ENCODE measurements at places on chromosomes 12 and 14. TPM values are rescaled to one million over a fixed set of nuclear protein-coding genes. Genes with fewer than 3 reads are reported as not detected.

The KDM2B gene
- 197 TPM for total RNA-seq

DNA sequence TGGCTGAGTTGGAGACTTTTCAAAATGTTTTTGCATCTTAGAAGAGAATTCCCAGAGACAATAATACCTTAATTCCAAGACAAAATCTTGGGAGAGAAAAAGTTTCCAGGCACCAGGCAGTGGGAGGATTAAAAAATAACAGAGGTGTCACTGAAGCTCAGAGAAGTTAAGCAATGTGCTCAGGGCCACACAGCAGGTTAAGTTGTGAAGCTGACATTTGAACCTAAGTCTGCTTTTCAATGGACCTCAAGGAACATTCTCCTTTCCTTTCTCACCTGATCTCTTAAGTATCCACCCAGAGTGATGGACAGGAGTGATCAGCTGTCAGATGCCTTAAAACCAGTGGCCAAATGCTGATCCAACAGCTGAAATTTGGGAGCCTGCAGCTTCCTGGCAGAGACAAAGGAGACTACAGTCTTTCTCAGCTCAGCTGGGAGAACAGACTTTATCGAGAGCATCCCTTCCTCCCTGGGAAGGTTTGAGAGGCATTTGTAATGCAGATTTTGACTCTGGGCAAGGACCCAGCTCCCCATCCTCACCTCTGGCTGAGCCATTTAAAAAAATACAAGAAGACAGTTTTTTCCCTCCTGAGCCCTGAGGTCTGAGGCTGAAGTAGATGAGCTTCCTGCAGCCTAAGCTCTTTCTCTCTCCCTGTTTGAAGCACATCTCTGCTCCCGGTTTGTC lies 174.9 kb upstream of the RPH3A start:
- H3K27me3 ChIP-seq = peaks cover 18% of the 10 kb centered on the region
- H3K36me3 ChIP-seq = no peaks in the 10 kb centered on the region
- no peaks in the 10 kb centered on the region for H3K4me1 ChIP-seq
- no peak overlapping the region for H3K4me3 ChIP-seq
- no peak overlapping the region for H3K27ac ChIP-seq

DNA sequence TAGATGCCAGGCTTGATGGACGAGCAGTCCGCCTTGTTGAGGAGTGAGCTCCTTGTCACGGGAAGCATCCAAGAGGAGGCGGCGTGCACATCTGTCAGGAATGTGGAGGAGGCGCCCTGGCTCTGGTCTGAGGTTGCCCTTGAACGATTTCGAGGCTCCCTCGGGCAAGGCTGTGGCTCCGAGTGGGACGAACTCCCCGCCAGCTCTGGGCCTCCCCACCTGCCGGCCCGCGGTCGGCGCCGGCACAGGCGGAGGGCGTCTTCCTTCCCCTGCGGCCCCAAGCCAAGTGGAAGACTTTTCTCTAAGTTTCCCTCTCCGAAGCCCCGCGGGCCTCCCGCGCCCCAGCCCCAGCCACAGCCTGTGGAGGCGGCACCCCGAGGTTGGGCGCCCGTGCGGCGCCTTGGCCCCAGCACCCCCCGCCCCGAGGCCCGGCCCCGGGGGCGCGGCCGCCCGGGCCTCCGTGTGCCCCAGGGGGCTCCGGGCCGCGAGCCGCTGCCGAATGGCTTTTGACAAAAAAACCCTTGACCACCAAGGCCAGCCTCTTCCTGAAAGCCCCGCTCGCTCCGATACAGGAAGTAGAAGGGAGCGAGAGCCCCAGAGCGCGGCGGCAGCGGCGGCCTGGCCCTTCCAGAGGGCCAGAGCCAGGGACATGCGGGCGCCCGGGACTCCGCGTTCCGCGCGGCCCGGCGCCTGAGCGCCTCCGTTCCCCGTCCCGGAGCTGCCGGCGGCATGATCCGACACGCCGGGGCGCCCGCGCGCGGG lies at the start of gene RIN3:
Gene RIN3 (plus strand): TSS at position 578 of the 762 bp plus-strand sequence. CDS start 152 bp downstream, at position 730.
- H3K4me3 ChIP-seq = peak within 1 kb of the TSS; percentile 80
- peaks cover 44% of the 10 kb centered on the region for H3K4me1 ChIP-seq
- DNase-seq = peak; percentile 61
- H3K27me3 ChIP-seq = no peaks in the 10 kb centered on the region

- no peaks in the 10 kb centered on the region for H3K27me3 ChIP-seq
- no peak for DNase-seq
- no peak overlapping the region for H3K27ac ChIP-seq
- H3K4me3 ChIP-seq = no peak overlapping the region
Observed at GRCh38 chr14:37165794-37166193, 6.6 kb downstream of the SLC25A21 start.

DNA sequence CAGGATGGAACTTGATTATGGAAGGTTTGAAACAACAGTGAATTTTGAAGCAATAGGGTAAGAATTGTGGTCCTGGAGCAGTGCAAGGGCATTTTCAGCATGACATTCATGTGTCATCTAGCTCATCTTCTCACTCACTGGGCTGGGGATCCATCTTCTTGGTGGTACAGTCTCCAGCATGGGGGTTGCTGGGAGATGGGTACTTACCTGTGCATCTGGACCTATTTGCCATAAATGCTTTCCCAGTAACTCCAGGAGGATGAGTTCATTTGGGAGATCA lies 7.2 kb downstream of the HSP90AA1 start:
- H3K36me3 ChIP-seq = peaks cover 72% of the 10 kb centered on the region
- no peak overlapping the region for H3K4me3 ChIP-seq
- no peaks in the 10 kb centered on the region for H3K27me3 ChIP-seq
- no peak overlapping the region for H3K27ac ChIP-seq
